Activated naive CD4-positive, alpha-beta T cell treated with anti-CD3 and anti-CD28 coated beads, Interleukin-2, amount 50 U/mL, for 72 hours (primary cell): ENCODE measurements at places on chromosomes 4 and X. TPM values are rescaled to one million over a fixed set of nuclear protein-coding genes. Genes with fewer than 3 reads are reported as not detected.

GRCh38 chrX:69148946-69149345, 16.3 kb downstream of the PJA1 start:
- no peak for DNase-seq

- DNase-seq: no peak
Observed at GRCh38 chr4:156974264-156974663, 2.7 kb upstream of the PDGFC start.

DNA sequence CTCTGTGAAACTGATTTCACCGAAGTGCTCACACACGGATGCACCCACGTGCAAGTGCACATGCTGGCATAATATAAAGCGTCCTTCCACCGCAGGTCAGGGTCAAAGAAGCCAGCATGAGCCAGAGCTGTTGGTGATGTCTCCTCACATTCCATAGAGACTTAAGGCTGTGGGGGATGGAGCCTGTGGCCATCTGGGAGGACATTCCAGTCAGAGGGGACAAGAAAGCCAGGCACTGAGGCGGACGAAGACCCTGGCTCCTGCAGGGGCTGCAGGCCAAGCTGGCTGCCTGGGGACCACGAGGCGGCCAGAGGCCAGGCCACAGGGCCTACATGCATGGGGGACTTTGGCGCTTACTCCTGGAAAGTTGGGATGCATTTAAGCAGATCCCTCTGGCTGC, 7.7 kb downstream of the RNF212 start:
- DNase-seq: no peak

GRCh38 chr4:2048831-2049230, 10.3 kb upstream of the NAT8L start:
- DNase-seq: no peak

DNA sequence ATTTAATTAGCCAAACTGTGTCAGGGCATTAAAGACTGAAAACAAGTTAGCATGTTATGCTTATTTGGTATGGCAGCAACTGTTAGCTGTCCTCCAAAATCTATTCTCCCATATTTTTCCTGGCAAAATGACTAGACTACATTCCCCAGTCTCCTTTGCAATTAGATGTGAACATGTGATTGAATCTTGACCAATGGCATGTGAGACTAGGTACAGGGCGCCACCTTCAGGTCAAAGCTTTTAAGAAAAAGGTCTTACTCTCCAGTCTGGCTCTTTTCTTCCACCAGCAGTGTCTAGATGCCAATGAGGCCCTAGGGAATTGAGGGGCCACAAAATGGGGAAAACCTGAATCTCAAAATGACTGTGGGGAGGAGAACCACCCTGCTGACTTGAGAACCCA, 408.2 kb downstream of the SMARCA1 start:
- peak; percentile 9 for DNase-seq

GRCh38 chr4:8841678-8842268, 29.9 kb downstream of the HMX1 start:
- DNase-seq: no peak

DNA sequence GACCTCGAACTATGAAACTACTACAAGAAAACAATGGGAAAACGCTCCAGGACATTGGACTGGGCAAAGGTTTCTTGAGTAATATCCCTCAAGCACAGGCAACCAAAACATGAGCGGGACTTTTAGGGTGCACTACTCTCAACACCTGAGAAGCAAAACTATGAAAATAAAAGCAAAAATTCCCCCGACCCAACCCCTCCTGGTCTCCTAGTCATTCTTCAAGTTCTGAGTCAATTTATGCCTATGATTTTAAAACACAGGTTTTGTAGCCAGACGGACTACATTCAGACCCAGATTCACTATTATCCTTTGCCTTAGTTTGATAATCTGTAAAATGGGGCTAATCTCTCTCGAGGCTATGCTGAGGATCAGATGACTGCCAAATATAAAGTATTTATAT, 97.0 kb downstream of the SOWAHB start:
- DNase-seq: no peak

DNA sequence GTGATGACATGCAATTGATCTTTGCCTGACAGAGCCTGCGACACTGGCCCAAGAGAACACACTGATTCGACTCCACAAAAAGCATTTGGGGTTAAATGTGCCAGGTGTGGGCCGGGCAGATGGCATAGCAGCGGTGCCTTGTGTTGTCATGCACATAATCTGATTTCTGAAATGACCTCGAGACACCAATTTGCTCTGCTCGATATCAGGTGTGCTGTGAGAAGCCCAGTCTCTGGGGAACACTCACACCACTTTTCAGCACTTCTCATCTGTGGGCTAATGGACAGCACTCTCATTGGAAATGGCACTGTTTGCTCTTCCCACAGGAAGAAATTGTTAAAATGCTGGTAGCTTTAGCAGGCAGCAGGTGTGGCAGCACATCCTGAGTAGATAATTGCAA, 738.3 kb upstream of the TENM3 start:
- no peak for DNase-seq

GRCh38 chrX:13936521-13937225, 93.0 kb downstream of the GEMIN8 start:
- no peak for DNase-seq

DNA sequence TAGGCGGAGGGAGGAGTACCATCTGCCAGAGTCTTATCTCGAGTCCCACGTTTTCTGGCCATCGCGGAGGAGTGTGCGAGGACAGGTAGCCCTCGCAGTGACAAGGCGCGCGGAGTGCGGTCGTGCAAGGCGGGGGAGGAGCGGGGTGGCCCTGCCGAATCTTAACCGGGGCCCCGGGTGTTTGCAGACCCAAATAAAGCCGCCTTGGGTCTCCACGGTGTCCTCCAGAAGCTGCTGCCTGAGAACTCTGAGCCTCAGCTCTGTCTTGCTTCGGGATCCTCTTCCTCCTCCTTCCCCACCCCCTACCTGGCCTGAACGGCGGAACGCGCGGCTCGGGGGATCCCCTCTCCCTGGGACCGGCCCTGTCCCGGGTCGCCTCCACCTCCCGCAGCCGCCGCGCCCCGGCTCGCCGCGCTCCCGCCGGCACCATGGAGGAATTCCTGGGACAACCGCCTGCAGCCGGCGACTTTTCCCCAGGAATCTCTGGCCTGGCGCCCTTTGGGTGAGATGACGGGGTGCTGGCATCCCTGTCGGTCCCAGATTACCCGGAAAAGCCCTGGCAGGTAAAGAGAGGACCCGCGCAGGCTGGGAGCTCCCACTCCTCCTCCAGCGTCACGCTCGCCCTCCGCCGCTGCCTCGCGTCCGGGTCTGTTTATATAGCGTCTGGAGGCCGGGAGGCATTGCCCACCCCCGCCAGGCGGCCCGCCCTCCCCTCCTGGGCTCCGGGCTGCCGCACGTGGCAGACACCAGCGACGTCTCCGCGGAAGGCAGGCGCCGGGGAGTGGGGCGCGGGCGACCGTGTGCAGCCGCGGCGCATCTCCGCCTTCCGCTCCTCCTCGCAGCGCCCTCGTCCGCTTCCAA, at the start of gene GALNTL6:
Gene GALNTL6 (plus strand): TSS at position 740 of the 861 bp plus-strand sequence.
- no peak for DNase-seq

GRCh38 chr4:153822316-153822715, 33.4 kb upstream of the SFRP2 start:
- no peak for DNase-seq

GRCh38 chrX:69538321-69538876, 34.3 kb downstream of the NALF2 start:
- peak; percentile 78 for DNase-seq

GRCh38 chr4:86235549-86235948, 124.3 kb downstream of the MAPK10 start:
- DNase-seq: no peak

- DNase-seq: no peak
Observed at GRCh38 chr4:172169871-172170270, 356.7 kb downstream of the GALNTL6 start.

Gene HPF1
- total RNA-seq: 32.4 TPM

DNA sequence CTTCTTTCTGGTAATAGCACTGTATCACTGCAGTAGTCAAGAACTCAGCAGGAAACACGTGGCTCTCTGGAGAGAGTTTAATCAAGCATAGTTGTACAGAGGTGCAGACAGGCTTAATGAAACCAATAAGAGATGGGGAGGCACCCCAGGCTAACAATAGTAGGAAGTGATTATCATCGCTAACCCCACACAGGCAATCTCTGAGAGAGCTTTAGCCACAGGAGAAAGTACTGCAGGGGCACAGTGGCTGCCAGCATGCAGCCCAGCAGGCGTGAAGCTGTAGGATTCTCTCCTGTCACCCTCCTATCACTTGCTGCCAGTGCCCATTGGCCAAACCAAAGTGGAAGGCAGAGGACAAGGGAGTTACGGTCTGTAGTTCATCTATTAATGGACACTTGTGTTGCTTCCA, 450.0 kb upstream of the RASGEF1B start:
- DNase-seq: no peak

GRCh38 chr4:139054791-139055505, 39.4 kb downstream of the NOCT start:
- DNase-seq: no peak

Gene APOOL
- total RNA-seq: 21.2 TPM

GRCh38 chrX:19532709-19533108, 17.4 kb upstream of the MAP3K15 start:
- no peak for DNase-seq

Gene MAGED4B
- 3.6 TPM for total RNA-seq

Gene CABS1
- total RNA-seq: not detected

DNA sequence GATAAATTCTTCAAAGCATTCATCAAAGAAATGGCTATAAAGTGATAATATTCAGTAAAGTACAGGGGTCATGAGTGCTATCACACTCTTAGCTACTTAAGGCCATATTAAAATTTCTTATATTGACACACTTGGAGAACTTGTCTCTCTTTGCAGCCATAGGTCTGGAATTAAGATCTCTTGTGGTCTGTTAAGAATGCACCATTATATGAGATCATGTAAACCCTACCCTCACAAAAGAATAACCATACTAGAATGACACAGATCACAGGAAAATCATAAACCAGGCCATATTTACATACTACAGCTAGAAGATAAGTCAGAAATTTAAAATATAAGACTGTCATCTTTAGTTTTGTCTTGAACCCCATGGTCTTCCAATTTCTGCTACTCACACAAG, 434.3 kb downstream of the PDGFC start:
- no peak for DNase-seq

GRCh38 chr4:116202524-116202923, 882.9 kb downstream of the TRAM1L1 start:
- no peak for DNase-seq

GRCh38 chrX:154040863-154041262, 21.2 kb upstream of the IRAK1 start:
- no peak for DNase-seq

Gene DUX4
- total RNA-seq: not detected

GRCh38 chr4:89913623-89914022, 19.0 kb downstream of the MMRN1 start:
- no peak for DNase-seq

GRCh38 chr4:184802697-184803015, 23.1 kb downstream of the ACSL1 start:
- DNase-seq: no peak

Gene MAP7D2
- total RNA-seq: 0.18 TPM

DNA sequence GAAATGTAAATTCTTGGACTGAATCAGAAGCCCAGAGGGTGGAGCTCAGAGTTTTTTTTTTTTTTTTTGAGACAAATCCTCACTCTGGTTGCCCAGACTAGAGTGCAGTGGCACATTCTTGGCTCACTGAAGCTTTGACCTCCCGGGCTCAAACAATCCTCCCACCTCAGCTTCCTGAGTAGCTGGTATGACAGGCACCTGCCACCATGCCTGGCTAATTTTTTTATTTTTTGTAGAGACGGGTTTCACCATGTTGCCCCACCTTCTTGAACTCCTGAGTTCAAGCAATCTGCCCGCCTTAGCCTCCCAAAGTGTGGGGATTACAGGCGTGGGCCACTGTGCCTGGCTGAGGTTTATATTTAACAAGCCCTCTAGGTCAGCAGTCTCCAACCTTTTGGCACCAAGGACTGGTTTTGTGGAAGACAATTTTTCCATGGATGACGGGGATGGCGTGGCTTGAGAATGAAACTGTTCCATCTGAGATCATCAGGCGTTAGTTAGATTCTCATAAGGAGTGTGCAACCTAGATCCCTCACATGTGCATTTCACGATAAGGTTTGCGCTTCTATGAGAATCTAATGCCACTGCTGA, 76.7 kb downstream of the FHIP1A start:
- DNase-seq: no peak
